COLO829 (cell line): ENCODE measurements at places on chromosomes 7 and 10.

DNA sequence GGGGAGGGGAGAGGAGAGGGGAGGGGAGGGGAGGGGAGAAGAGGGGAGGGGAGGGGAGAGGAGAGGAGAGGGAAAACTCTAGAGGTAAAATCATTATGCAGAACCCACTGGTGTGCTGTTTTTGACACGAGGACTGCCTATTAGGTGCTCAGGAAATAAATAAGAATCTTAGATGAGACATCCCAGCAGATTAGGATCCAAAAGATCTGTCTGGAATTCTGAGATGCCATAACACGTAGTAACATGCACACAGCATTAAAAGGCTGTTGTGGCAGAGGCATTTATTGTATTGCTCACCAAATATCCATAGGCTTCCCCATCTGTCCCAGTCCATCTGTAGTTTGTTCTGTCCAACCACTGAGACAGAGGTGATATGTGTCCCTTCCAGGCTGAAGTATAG, 40.8 kb upstream of the KMT2E start:
- no peak for DNase-seq

DNA sequence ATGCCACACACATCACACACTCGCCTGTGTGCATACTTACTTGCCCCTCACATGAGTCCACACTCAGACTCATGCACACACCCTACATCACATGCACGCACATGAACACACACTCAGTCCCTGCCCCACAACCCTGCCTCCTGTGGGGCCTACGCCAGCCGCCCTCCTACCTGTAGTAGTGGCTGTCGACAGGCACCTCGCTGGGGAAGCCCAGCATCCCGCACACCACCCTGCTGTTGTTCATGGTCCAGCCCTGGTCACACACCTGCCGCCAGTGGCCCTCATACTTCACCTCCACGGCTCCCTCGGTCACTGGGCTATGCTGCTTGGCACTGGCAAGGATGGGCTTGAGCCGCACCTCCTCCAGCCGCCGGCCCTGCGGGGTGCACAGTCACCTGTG, 7.2 kb downstream of the LOXL4 start:
- no peak for DNase-seq

GRCh38 chr10:88920198-88920597, 32.4 kb downstream of the ACTA2 start:
- DNase-seq, result no peak

DNA sequence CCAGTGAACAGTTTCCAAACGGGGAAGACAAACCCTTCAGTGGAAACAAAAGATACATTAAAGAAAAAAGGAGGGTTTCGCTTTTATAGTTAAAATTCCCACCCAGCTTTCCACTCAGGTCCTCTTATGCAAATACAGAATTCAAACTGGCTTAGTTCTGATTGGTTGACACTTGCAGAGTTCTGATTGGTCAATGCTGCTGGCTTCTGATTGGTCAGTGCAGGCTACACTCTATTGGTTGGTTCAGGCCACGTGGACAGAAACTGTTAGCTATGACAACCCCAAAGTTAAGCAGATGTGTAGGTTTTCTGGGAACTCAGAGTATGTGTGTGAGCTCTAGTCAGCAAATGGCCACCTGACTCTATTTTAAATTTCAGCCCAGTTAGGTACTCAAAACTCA, 80.0 kb downstream of the FBXL13 start:
- no peak for DNase-seq

DNA sequence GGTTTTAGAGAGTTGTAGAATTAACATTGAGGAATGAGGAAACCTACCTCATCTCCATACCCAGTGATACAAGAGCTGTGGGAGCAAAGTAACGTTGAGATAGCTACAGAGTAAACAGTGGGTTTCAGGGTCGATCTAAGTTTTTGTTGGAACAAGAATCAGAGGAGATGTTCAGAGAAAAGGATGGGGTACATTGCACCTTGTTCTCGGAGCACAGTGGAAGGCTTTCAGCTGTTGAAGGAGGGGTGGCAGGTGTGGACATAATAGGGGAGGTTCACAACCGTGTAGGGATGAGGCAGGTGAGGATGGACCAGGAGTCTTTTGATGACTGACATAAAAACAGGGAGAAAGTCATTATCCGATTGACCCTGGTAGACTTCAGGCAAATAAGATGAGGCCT, 121.7 kb downstream of the MLLT10 start:
- no peak for DNase-seq

DNA sequence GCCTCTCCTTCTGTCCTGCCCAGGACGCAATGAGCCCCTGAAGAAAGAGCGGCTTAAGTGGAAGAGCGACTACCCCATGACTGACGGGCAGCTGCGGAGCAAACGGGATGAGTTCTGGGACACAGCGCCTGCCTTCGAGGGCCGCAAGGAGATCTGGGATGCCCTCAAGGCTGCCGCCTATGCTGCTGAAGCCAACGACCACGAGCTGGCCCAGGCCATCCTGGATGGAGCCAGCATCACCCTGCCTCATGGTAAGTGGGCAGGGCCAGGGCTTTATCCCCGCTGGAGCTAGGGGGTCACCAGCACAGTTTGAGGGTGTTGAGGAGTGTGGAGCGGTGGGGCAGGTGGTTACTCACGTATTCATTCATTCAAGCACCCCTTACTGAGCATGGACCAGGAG, 4.7 kb upstream of the ANKRD2 start:
- DNase-seq, result no peak

DNA sequence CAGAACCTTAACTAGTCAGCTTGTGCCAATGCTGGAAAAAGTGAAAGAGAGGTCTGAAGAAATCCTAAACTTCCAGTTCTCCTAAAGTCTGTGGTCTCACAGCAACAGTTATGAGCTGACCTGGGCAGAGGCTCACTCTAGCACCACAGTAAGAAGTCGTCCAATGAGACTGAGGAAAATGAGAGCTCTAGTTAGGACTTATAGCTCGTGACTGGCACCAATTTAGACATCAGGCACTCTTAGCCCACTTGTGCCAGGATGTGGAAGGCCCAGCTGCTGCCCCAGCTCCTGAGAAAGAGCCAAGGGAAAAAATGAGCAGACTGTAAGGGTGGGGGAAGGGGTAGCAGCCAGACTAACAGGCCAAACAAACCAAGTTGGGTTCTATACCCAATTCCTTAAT, 7.6 kb downstream of the MMS19 start:
- DNase-seq, result no peak

- no peak for DNase-seq
These were observed 18.2 kb upstream of the TMEM248 start for GRCh38 chr7:66902844-66903180.

GRCh38 chr7:50957855-50958254, 175.2 kb upstream of the GRB10 start:
- DNase-seq, result no peak

GRCh38 chr7:39808796-39809481, 141.1 kb upstream of the CDK13 start:
- no peak for DNase-seq

DNA sequence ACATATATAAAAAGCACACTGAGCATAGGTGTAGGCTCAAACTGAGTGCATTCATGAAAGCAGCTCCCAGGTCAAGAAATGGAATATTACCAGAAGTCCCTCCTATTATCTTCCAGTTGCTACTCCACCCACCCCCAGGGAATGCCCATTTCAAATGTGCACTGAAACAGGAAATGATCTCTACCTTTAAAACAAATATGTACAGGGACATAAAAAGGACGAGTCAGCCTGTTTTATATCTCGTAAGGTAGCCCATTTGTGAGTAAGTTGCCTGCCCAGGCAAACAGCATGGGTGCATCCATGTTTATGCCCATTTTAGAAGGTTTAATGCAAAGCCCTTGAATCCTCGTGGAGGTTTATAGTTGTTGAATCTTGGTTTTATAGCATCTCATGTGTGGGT, 10.4 kb downstream of the FFAR4 start:
- no peak for DNase-seq

GRCh38 chr7:20268824-20269223, 51.6 kb upstream of the MACC1 start:
- no peak for DNase-seq
